Stimulated activated CD4-positive, alpha-beta T cell treated with anti-CD3 and anti-CD28 coated beads, TNF-alpha, amount 100 ng/mL, for 1 hour (primary cell): ENCODE measurements at places on chromosomes 3 and 15.

DNA sequence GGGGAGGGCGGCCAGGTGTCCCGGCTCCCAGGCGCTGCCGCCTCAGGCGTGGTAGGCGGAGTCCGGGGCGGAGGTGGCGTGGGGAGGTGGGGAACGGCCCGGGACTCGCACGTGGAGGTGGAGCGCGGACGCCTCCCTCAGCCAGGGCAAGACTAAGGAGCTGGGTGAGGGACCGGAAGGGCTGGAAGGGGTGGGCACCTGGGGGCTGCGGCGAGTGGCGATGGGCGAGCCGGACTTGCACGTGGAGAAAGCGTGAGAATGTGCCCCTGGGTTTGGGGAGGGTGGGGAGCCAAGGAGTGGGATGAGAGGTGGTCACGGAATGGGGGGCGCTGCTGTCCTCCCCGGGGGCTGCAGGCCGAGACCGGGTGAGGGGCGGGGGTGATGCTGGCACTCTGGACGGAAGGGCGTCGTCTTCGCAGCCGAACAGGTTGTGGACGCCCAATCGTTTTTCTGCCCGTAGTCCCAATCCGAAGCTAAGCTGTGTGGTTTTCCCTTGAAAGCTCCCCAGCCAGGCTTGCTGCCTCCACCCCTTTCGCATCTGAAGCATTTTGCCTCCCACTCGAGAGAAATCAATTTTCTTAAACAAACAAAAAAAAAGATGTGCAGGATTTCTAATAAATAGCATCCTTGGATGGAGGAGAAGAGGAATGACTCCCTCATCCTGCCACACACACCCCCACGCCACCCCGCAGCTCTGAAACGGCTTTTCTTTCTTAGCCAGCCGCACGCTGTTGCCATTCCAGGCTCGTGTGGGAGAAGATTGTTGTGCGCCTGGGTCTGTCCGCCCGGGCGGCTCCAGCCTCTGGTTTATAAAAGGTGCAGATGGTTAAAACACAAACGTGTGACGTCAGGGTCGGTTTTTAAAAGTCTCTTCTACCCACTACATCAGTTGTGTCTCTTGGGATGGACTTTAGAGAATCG lies 62.5 kb upstream of the ANKRD28 start:
- no peak for DNase-seq

DNA sequence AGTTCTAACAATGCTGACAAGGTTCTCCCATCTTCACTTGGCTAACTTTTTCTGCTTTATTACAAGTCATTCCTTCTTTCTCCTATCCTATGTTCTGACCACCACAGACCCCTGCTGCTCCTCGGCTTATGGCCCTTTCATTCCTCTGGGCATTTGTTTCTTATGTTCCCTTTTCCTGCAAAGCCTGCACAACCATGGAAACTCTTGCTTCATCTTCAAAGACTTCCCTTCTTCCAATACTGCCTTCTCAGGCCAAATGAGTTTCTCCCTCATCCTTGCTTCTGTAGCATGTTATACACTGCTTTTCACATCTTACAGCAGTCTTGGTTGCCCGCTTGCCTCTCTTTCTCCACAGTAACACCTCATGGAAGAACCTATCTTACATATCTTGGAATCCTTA lies 17.9 kb upstream of the ATOSA start:
- no peak for DNase-seq

DNA sequence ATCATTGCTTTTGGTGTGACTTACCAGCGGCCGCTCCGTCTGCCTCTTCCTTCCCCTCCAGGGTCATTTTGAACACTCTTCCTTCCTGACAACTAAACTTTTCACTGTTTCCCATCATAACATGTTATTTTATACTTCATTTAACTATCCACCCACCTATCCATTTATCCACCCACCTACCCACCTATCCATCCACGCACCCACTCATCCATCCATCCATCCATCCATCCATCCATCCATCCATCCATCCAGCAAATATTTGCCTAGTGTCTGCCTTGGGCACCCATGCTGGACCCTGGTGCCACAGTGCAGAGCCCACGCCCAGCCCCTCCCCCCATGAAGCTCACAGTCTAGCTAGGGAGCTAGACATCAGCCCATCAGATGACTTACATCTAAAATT lies 254.9 kb downstream of the TLE3 start:
- no peak for DNase-seq

- DNase-seq = no peak
These were observed 95.8 kb upstream of the CTDSPL start for GRCh38 chr3:37765591-37766488.

DNA sequence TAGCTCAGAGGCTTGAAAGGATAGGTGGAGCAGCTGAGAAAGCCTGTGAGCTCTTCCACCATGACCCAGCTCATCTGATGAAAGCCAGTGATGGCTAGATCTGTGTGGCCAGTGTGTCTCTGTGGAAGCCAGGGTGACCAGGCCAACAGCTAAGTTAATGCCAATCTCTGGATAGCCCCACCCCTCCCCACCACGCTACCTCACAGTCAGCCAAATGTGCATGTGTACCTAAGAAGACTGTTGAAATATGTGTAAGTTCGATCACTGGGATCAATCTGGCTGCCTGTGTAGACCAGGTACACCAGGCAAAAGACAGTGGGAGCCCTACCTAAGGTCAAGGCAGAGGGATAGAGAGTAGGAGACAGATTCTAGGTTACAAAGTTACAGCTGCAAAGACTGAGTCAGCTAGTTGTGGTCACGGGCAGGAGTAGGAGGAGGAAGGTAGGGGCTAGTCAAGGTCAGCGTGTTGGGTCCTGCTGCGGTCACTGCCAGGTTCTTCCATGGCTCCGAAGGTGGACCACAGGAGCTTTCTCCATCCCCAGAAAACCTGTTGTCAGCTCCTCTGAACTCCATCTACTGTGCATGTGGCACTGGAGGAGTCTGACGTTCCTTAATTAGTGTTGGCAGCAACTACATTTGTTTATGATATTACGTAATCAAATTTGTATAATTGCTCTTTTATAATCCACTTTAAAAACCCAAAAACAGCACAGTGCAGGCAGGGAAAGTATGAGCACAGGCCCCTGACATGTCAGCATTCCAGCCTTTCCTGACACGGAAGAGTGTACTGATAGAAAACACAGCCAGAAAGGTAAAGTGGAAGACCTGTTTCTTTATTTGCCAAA lies 318.0 kb downstream of the CLSTN2 start:
- no peak for DNase-seq

- no peak for DNase-seq
These were observed 96.7 kb upstream of the TP63 start for GRCh38 chr3:189534531-189534930.

GRCh38 chr3:8497582-8497981 lies 4.0 kb upstream of the LMCD1 start:
- DNase-seq = no peak

DNA sequence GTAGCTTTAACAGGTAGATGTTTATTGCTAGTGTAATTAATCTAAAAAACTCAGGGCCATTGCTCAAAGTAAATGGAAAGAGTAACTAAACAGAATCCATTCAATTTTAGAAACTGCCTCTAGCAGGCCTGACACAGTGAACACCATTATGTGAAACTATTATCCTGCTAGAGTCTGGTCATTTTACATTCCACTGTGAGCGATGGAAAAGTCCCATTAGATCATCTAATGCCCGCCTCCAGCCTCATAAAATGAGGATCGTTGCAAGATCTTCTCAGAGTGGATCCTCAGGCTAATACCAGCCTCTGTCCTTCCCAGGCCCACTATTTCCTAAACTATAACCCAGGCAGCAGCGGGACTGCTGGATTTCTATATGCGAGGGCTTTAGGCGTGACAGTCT lies 107.7 kb downstream of the WDR76 start:
- no peak for DNase-seq

DNA sequence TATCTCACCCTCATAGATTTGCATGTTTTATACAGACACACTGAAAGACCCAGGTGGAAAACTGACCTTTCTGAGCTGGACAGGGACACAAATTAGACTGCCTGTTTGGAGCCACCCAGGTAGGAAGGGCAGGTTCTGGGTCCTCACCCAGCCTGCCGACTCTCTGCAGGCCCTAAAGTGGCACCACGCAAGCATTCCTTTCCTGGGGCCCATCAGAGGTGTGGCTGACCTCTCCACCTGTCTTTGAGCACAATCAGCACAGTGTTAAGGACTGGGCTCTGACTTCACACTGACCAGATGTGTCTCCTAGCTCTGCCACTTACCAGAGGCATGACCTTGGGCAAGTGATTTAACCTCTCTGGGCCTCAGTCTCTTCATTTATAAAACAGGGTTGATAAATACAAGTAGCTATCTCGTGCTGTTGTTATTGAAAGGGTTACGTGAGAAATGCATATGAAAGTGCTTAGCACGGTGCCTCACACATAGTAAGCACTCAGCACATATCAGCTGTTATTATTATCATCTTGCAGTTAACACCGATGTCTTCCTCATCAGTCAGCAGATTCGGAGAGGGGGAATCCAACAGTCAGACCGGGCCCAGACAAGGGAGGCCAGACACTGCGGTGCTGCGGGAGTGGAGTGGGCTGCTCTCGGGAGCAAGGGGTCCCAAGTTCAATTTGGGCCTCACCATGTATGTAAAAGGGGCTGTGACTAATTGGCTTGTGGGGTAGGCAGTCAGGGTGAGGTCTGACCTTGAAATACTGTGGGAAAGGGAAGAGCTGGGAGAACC lies 2.0 kb upstream of the TBC1D2B start:
- no peak for DNase-seq
